ENCODE measurements at places on chromosomes 1 and 21.

DNA sequence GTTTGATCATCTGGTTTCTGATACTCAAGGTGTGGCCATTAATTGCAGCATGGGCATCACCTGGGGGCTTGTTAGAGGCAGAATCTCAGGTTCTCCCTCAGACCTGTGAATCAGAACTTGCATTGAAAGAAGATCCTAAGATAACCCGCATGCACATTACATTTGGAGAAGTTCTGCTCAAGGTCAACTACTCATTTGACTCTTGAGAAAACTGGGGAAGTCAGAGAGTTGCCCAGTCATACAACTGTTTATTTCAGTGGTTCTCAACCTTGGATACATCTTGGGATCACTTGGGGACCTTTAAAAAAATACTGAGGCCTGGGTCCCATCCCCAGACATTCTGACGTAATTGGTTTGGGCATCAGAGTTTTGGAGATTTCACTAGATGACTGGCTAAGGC lies 30.5 kb downstream of the CAMTA1 start:
- no peak for DNase-seq

DNA sequence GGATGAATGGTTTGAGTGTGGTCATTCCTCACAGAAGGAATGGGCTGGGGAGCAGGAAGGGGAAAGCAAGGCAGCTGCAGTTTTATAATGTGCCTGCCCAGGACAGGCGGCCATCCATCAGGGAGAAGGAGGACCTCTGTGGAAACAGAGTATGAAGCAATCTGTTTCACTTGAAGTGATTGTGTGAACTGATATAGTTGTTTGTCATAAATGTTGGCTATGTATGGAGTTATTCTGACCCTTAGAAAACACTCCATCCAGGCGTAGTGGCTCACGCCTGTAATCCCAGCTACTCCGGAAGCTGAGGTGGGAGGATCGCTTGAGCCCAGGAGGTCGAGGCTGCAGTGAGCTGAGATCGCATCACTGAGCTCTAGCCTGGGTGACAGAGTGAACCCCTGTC lies 46.5 kb downstream of the NENF start:
- DNase-seq: no peak

GRCh38 chr1:18249631-18250030 lies 142.0 kb downstream of the IGSF21 start:
- no peak for DNase-seq

DNA sequence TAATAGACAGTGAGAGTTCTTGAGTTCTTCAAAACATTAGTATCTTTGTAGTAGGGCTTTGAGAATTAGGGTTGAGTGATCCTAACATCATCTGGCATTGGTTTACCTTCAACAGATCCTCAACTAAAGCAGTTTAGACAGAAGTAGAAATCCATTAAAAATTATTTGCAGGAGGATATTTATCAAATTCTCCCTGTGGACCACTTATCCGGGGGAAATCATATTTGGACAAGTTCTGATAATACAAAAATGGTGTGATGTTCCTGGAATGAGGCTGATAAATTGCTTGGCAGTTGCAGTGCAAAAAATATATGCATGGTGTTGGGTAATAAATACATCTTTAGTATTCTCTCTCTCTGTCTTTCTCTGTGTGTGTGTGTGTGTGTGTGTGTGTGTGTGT lies 115.1 kb upstream of the CHODL start:
- no peak for DNase-seq

- DNase-seq: no peak
Measured at GRCh38 chr21:41092312-41092711, 75.6 kb upstream of the BACE2 start.

All from activated CD4-positive, alpha-beta T cell treated with anti-CD3 and anti-CD28 coated beads, Interleukin-10, Interleukin-2, amounts not matched to agents 100 ng/mL and 50 ng/mL, durations not matched to agents 16 hours and 8 hours (primary cell).